ENCODE measurements at places on chromosomes 11 and 22. TPM values are rescaled to one million over a fixed set of nuclear protein-coding genes. Genes with fewer than 3 reads are reported as not detected.

GRCh38 chr22:40058265-40058664 is 63.5 kb downstream of the FAM83F start:
- no peak for DNase-seq

- no peak for DNase-seq
Measured at GRCh38 chr11:11992257-11993212, 15.9 kb downstream of the DKK3 start.

DNA sequence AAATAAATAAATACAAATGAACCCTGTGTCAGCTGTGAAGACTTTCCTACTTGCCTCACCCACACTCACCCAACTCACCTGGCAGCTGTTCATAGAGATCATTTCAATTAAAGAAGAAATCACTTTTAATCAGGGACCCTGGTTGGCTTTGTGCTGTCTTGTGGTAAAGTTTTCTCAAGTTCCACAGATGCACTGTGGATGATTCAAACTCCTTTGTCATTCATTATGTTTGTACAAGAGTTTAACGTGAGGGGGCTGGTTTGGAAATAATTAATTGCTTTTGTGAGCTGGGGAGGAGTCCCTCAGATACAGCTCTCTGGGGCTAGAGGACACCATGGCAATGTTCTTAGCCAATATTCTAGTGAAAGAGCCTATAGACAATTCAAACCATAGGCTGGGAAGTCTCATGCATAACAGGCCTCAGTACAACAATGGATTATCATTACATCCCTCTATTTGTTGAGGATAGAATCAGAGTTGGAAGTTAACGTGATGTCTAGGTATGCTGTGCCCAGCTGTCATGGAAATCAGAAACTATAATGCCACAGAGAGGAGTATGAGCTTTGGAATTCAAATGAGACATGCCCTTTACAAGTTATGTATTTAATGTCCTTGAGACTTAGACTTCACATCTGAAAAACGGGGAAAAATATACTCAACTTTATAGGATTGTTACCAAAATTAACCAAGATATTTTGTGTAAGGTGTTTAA is 698.5 kb downstream of the KCNA4 start:
- no peak for DNase-seq

- DNase-seq: no peak
Measured at GRCh38 chr11:72681226-72682153, 7.3 kb upstream of the PDE2A start.

- no peak for DNase-seq
Measured at GRCh38 chr11:78886616-78887015, 312.0 kb upstream of the NARS2 start.

GLB1L2 gene
- 0.85 TPM for total RNA-seq

DNA sequence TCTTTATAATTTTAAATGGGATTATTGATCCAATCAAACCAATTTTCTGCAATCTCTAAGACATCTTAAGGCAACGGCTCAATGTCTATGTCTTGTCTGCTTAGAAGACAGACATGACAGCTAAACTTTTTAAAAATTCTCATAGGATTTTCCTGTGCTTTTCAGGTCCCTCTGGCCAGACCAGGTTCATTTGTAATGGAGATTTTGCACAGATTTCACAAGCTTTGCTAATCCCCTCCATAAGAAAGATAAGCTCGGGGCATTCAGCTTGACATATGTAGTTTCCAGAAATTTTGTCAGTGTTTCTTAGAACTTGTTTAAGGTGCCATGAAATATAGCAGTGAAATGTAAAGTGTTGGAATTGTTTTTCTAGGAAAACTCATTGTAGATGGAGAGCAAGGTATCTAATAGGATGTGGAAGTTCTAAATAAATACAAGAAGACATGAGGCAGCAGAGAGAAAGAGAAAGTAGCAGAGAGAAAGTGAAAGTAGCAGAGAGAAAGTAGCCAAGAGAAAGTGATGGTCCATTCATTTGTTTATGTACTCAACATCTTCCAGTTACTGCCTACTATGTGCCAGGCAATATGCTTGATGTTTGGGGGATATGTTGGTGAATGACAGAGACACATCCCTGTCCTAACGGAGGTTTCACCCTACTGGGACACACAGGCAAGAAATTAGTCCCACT is 219.1 kb upstream of the ARHGAP42 start:
- no peak for DNase-seq

DNA sequence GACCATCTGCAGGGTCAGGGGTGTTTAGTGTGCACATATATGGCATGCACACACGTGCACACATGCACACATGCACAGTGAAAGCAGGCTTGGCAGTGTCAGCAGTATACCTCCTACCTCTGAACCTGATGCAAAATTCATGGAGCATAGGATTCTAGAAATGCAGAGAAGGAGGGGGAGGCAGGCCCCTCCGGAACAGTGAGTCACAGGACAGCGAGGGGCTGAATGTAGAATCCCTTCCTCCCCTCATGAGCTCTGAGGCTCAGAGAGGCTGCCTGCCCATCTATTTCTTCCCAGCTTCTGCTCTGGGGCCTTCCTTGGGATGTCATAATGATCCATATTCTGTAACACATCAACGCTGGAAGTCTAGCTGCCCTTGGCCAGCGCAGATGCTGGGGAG is 66.7 kb upstream of the NECTIN1 start:
- DNase-seq: no peak

GRCh38 chr22:23497016-23497885 is 82.8 kb downstream of the IGLL1 start:
- DNase-seq: peak; percentile 4

PHLDB1 gene
- total RNA-seq: 123 TPM

DNA sequence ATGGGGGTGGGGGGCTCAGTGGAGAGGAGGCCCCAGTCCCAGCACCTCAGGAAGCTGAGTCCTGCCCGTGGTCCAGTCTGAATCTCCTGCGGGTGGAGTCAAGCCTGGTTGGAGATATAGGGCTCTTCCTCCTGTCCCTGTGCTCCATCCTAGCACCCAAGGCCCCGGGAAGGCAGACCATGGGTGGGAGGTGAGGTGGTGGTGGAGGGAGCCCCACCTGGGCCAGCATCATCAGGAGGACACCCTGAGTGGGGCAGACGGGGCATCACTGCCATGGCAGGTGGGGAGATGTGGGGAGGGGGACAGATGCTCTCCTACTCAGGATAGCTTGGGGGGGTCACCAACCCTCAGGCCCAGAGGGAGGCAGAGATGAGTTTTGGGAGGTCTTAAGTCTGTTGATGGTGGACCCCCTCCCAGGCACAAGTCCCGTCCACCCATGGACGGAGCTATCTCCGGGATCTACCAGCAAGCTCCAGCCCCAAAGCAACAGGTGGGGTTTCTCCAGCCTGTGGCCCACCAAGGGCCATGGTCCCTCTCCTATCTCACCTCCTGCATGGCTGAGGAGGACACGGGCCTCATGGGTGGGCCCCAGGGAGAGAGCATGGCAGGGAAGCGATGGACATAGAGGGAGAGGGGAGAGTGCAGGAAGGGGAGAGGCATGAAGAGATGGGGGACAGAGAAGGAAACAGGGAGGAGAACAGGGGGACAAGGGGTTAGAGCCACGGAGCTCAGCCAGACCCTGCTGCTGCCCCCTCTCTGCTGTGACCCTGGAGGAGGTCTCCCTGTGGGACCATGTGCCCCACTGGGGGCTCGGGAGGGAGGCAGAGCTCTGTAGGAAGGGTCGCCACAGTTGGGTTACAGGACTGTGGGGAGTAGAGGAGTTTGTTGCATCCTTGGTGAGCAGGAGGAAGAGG is 1.3 kb downstream of the MRGPRE start:
- DNase-seq: no peak

MAJIN gene
- total RNA-seq: not detected

DNA sequence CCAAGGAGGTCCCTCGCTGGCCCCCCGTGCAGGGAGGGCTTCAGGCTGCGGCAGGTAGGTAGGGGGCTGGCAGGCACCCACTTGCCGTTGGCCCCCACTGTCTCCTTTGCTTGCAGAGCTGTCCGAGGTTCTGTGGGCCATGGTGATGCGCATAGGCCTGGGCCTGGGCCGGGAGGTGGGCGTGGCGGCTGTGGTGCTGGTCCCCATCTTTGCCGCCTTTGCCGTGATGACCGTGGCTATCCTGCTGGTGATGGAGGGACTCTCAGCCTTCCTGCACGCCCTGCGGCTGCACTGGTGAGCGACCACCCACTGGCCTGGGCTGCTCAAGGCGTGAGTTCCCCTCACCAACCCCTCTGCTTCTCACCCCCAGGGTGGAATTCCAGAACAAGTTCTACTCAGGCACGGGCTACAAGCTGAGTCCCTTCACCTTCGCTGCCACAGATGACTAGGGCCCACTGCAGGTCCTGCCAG is 11.6 kb downstream of the TCIRG1 start:
- no peak for DNase-seq

DNA sequence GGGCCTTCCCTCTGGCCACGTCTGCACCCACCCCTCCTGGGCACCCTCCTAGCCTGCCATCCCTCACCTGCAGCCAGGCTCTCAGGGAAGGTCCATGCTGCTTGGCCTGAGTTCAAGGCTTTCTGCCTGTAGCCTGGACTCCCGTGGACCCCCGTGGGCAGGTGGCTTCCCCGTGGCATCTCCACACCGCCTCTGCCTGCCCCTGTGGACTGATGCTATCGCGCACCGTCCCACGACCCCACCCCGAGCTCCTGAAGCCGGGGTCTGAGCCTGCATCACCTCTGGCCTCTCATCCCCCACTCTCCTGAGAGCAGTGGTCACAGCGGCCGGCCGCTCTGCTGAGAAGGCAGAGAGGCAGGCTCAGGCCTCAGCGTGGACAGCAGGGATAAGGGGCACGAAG is 4.5 kb downstream of the IFITM5 start:
- DNase-seq: peak; percentile 42

GRCh38 chr11:130451231-130452019 is 3.0 kb downstream of the ADAMTS15 start:
- DNase-seq: peak; percentile 61
